ENCODE measurements at places on chromosomes 1 and 21.

GRCh38 chr1:159882527-159882862, 17.5 kb downstream of the CFAP45 start:
- no peak overlapping the region for H3K4me3 ChIP-seq
- no peaks in the 10 kb centered on the region for H3K36me3 ChIP-seq
- peaks cover 2% of the 10 kb centered on the region for H3K4me1 ChIP-seq
- H3K27ac ChIP-seq: peak overlapping the region; percentile 37

- no peak overlapping the region for H3K4me3 ChIP-seq
- H3K36me3 ChIP-seq: no peaks in the 10 kb centered on the region
- H3K27ac ChIP-seq: no peak overlapping the region
- H3K27me3 ChIP-seq: no peaks in the 10 kb centered on the region
- no peak for DNase-seq
Measured at GRCh38 chr1:200454425-200454824, 44.6 kb upstream of the ZNF281 start.

DNA sequence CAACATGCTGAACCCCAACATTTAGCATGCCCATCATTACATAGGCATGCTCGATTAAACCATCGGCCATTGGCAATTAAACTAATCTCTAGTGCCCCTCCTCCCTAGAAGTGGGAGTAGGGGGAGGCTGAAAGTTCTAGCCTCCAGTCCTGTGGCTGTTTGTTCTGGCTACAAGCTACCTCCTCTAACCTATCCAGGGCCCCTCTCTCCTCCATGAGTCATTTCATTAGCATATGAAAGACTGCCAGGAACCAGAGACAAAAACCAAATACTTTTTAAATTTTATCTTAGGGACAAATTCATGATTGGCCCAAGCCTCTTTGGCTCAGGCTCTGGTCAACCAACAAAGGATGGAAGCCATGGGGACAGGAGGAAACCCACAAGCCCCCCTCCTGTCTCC, 231.1 kb downstream of the CACNA1E start:
- no peaks in the 10 kb centered on the region for H3K27me3 ChIP-seq
- no peaks in the 10 kb centered on the region for H3K4me1 ChIP-seq
- H3K36me3 ChIP-seq: no peaks in the 10 kb centered on the region

DNA sequence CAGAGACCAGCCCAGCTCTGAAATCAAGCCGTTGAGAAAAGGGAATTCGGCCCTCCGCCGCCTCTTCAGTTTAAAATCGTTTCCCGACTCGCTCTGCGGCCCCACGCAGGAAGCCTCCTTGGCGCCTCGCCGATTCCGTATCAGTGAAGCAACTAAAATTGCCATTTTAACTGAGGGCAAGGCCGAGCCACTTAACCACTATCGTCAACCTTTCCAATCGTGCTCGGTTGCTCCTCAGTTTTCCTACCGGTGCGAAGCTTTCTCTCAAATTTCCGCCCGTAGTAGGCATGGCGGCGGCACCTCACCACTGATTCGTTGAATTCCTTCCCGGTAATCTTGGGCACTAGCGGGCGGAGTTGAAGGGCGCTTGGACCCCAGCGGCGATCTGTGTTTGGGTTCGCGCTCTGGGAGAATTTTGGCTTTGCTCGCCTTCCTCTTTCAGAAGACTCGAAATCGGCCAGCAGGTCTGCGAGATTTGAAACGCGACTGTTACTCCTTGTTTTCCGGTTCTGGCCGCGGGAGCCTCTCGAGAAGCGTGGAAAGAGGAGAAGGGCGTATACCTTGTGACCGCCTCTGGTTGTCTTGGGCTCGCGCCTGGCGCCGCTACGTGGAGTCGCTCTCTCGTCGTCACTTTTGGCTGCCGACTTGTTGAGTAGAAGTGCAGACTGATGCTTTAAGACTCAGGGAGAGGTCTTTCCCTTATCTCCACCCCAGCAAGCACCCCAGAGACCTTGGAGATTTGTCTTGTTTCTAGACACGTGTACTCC, at the start of the genes CENPL and DARS2:
CENPL (minus strand) TSS at position 569 of the 767 bp plus-strand sequence. CDS start 13,584 bp downstream, outside the sequence.
DARS2 (plus strand) TSS at position 359 of the 767 bp plus-strand sequence. CDS start 557 bp downstream, outside the sequence.
- peak within 1 kb of the TSS; percentile 94 for H3K27ac ChIP-seq
- peak within 1 kb of the TSS; percentile 68 for H3K4me3 ChIP-seq
- peaks cover 4% of the 10 kb centered on the region for H3K4me1 ChIP-seq
- peak; percentile 97 for DNase-seq

DNA sequence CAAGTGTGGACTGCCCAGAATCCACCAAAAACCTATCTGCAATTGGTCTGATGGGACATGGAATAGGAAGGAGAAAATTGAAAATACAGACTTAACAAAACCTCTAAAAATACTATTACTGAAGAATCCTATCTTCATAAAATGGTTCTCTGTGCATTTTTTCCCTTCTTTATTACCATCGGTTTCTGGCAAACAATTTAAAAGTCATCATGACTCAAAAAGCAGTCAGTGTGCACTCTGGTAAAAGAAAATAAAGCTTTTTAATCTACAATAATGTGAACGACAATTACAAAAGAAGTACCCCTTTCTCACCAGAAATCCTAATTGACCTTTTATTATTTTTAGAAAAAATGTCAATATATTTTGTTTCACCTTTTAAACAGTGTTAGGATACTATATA, 186.3 kb downstream of the TPR start:
- no peaks in the 10 kb centered on the region for H3K4me1 ChIP-seq
- H3K36me3 ChIP-seq: no peaks in the 10 kb centered on the region
- no peak for DNase-seq

DNA sequence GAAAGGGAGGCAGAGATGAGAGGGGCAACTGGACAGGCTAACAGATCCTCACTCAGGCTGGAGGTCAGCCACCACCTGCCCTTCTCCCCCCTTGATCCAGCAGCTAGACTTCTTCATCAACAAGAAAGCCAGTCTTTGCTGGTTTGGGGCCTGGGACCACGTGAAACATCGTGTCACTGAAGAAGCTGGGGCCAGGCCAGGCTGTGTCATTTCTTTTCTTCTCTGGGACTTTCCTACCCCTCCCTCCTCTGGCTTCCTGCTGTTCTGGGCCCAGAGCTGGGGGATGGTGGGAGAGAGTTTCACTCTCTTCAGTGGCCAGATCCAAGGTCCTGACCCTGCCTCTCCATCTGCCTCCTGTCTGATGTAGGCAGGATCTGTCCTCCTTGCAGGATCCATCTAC, 18.1 kb upstream of the SLC26A9 start:
- no peaks in the 10 kb centered on the region for H3K27me3 ChIP-seq
- no peak for DNase-seq
- no peaks in the 10 kb centered on the region for H3K36me3 ChIP-seq
- H3K4me3 ChIP-seq: no peak overlapping the region
- peaks cover 8% of the 10 kb centered on the region for H3K4me1 ChIP-seq

- no peak overlapping the region for H3K4me3 ChIP-seq
- H3K27me3 ChIP-seq: peaks cover 7% of the 10 kb centered on the region
- no peaks in the 10 kb centered on the region for H3K4me1 ChIP-seq
- no peaks in the 10 kb centered on the region for H3K36me3 ChIP-seq
- no peak overlapping the region for H3K27ac ChIP-seq
Measured at GRCh38 chr1:91406773-91407389, 2.2 kb upstream of the HFM1 start.

DNA sequence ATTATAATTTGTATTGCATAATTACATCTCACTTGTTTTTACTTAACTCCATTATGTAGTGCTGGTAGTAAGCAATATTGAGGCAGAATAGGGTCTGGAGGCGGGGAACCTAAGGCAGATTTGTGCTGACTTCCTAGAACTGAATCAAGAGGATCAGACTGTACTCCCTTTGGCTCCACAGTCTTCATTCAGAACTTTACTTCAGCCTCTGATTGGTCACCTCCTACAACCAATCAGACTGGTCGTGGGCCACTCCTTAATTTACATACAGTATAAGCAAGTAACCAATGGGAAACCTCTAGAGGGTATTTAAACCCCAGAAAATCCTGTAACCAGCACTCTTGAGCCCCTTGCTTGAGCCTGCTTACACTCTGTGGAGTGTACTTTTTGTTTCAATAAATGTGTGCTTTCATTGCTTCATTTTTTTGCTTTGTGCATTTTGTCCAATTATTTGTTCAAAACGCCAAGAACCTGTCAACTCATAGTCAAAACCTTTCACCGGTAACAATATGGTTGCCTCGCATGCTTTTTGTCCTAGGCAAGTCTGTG, 31.6 kb downstream of the ZBTB8OS start:
- no peaks in the 10 kb centered on the region for H3K4me1 ChIP-seq
- no peak overlapping the region for H3K4me3 ChIP-seq
- DNase-seq: no peak
- no peaks in the 10 kb centered on the region for H3K36me3 ChIP-seq
- no peak overlapping the region for H3K27ac ChIP-seq
- H3K27me3 ChIP-seq: no peaks in the 10 kb centered on the region

All from hepatocyte (in vitro differentiated cells).